ENCODE measurements at places on chromosomes 1 and 21.

GRCh38 chr21:21196848-21197247, 198.6 kb downstream of the NCAM2 start:
- DNase-seq, result no peak

- no peak for DNase-seq
Measured at GRCh38 chr1:221521686-221522085, 220.2 kb downstream of the DUSP10 start.

DNA sequence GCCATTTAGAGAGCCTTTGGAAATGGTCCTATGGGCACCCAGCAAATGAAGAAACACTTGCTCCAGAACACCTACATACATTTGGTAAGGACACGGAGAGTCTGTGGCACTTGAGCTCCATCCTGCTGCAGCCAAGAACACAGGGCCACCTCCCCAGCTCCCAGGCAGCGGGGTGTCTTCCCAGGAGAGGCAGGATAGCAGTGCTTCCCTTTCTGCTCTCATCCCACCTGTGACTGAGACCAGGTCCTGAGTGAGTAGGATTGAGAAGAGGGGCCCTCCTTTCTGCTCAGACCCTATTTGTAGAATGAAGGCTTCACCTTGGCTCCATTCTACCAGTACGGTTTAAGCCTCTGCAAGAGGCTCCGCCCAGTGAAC, 4.1 kb downstream of the C1orf174 start:
- DNase-seq, result no peak

DNA sequence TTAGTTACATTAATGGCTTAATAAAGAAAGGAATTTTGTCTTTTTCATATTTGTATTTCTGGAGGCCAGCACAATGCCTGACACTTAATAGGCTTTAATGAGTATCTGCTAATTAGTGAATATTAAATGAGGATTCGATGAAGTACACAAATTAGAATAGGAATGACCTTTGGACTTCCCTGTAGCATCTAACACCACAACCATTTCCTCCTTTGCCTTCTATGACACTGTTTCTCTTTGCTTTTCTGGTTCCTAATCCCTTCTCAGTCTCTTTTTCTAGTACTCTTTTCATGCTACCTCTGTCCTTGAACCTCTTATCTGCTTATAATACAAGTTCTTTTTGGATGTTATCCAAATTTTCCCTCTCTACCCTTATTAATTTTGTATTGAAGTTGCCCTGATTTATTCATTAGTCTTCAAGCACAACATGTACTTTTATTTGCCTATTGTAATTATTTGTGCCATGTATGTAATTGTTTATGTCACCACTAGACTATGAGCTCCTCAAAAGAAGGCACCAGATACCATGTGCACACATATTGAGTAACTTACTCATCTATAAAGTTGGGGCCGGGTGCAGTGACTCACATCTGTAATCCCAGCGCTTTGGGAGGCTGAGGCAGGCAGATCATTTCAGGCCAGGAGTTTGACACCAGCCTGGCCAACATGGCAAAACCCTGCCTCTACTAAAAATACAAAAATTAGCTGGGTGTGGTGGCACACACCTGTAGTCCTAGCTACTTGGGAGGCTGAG, 23.8 kb downstream of the RPS27 start:
- DNase-seq, result no peak

DNA sequence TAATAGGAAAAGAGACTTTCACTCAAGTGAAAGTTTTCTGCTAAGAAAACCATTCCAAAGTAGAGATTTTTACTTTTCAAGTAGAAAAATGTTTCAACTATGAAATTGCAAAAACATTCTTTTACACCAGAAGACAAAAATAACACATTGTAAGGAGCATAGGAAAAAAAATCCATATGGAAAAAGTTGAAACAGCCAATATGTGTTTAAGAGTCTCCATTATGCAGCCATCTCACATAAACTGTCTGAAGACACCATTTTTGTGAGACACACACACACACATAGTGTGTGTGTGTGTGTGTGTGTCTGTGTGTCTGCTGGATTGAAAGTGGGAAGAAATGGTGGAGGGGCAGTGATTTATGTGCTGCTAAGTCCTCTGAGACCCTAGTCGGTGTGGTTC, 162.1 kb downstream of the HHAT start:
- DNase-seq, result no peak

GRCh38 chr1:37746806-37747205, 18.1 kb downstream of the EPHA10 start:
- no peak for DNase-seq

- DNase-seq, result no peak
Measured at GRCh38 chr1:240503558-240503957, 108.4 kb downstream of the GREM2 start.

DNA sequence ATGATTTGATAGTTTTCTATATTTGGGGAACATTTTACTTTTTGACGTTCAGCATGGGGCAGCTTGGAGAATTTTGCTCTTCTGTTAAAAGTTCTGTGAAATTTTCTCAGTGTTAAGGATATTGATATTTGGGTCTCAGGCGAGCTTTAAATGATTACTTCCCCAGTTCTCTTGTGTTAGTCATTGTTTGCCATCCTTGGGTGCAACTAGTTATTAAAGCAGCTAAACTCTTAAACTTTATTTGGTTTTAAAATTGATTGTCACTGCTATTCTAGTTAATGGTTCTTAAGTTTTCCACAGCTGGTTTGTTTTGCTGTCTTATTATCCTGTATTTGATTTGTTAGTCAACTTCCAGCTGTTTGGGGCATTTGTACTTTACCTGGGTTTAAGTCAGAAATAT, 9.0 kb downstream of the COG2 start:
- no peak for DNase-seq

GRCh38 chr1:156957634-156958033, 37.2 kb downstream of the LRRC71 start:
- DNase-seq, result no peak

- DNase-seq, result no peak
Measured at GRCh38 chr1:29148656-29149491, 25.2 kb upstream of the TMEM200B start.

GRCh38 chr1:185154912-185155513, 1.7 kb downstream of the TRMT1L start:
- no peak for DNase-seq

GRCh38 chr1:230173187-230173975, 106.3 kb downstream of the GALNT2 start:
- DNase-seq, result no peak

DNA sequence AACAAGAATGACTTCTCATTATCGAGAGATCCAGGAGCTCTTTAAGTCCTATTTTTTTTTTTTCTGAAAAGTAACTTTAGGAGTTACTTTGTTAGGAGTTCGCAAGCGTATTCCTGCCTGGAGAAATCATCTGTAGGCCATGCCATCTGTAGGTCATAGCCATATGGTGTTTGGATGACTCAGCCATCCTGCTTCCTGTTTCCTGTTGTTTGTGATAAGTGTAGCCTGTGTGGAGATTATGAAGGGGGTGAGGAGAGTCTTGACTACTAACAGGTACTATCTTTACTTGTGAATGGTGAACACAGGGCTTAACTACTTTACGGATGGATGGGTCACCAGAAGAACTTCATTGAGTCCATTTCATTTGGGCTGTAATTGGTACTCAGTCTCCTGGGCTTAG, 327.2 kb downstream of the PTPRU start:
- DNase-seq, result no peak

- DNase-seq, result no peak
Measured at GRCh38 chr1:80801695-80802094, 999.0 kb upstream of the ADGRL2 start.

All from nucleus accumbens (tissue), 56 donors.